ENCODE measurements at places on chromosomes 16 and 17. TPM values are rescaled to one million over a fixed set of nuclear protein-coding genes. Genes with fewer than 3 reads are reported as not detected.

C17orf67 gene
- total RNA-seq = 0.75 TPM

CA7 gene
- not detected for total RNA-seq

RASD1 gene
- total RNA-seq = 0.89 TPM

- DNase-seq = no peak
Observed at GRCh38 chr17:16439303-16439791, 24.0 kb downstream of the TRPV2 start.

SLC35G3 gene
- not detected for total RNA-seq

All from liver (tissue), 10 donors.